ENCODE measurements at places on chromosomes 12 and 14. TPM values are rescaled to one million over a fixed set of nuclear protein-coding genes. Genes with fewer than 3 reads are reported as not detected.

The CCDC60 gene
- not detected for total RNA-seq

The RD3L gene
- total RNA-seq = not detected

The BMP4 gene
- 1.0 TPM for total RNA-seq

The OAS2 gene
- total RNA-seq = 40.3 TPM

The CFAP54 gene
- total RNA-seq = 1.8 TPM

The LMO3 gene
- 2.9 TPM for total RNA-seq

The SLC10A1 gene
- total RNA-seq = not detected

The DPPA3 gene
- not detected for total RNA-seq

The SDSL gene
- total RNA-seq = 7.6 TPM

GRCh38 chr14:23160924-23161522, 22.4 kb downstream of the SLC7A8 start:
- DNase-seq = peak; percentile 91

DNA sequence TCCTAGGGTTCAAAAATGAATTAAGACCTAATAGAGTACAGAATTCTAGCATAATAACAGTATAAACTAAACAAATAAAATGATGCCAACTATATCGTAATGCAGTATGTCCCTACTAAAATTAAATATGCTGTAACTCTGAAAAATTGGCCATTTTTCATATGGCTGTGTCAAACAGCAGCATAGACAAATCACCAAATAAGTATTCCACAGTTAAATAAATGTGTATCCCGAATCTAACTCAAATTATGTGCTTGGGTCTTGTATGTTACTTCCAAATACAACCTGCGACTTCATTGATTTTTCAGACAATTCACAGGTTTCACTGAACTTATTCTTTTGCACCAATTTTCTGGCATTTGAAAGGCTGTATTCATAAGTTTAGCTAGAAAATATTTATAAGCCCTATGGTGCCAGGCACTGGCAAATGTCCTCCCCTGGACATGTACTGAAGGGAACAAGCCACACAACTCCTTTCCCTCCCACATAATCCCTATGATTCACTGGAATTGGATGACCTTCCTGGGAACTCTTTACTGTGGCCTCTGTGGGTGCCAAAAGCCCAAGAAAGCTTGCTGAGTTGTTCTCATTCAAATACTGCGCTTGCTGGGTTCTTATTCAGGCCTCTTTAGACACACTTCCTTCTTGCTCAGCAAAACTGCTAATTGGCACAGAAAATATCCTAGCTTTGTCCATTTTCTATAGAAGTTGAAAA, 108.8 kb downstream of the KITLG start:
- peak; percentile 61 for DNase-seq

DNA sequence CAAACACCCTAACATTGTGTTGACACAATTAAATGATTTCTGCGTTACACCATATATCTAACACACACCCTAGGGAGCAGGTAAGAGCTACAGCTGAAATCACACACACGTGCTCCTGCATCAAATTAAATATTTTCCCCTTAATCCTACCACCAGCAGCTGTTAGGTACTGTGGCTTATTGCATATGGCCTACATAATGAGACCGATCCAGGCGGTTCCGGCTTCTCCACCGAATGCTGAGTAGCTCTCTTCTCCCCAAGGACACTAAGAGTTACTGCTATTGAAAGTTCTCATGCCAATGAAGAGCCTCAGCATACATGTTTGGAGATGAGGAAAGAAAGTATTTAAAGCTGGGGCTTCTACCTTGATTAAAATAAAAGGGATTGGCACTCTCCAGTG, 472.2 kb upstream of the STXBP6 start:
- DNase-seq = no peak

GRCh38 chr12:114852976-114853529, 169.1 kb upstream of the TBX3 start:
- DNase-seq = no peak

- no peak for DNase-seq
These were observed 26.1 kb downstream of the ADCK1 start for GRCh38 chr14:77825895-77826519.

DNA sequence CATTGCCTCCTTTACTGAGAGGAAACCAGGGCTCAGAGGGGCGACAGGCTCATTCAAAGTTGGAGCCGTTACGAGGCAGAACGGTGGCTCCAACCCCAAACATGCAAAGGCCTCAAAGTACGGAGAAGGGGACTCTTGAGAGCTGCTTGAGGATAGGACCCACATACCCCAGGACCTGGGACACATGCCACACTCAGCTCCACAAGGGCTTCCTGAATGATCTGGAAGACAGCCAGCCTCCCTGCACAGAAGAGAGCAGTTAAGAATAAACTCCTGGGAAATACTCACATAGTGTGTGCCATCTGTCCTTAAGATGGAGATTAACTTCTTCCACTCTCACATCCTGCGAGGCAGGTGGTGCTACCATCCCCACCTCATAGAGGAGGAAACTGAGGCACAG, 26.6 kb upstream of the NXPH4 start:
- no peak for DNase-seq

DNA sequence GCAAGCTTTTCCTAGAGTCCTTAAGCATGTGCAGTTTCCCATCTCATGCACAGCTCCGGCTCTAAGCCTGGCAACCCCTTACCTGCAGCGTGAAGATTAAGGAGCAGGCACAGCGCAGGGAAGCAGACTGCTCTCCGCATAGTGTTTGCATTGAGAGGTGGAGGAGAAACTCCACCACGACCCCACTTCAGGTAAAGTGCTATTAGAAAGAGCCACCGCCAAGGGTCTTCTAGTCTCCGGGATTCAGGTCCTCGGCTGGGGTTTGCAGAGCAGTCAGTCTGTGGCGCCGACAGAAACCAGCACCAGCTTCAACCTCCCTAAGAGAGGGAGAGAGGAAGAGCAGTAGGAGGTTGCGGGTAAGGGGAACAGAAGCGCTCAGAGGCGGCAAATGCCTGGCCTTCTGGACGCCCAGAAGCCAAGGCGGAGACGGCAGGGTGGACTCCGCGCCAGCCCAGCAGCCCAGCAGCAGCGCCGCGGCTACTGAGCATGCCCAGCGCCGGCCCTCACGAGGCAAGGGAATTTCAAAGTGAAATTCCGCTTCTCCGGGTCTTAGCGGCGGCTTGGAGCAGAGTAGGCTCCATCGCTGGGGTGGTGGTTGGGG, at the start of gene PTPRR:
Gene PTPRR (minus strand): TSS at position 488 of the 601 bp plus-strand sequence. CDS start 348 bp downstream, at position 140.
- no peak for DNase-seq

- no peak for DNase-seq
These were observed 257.0 kb downstream of the ADGRD1 start for GRCh38 chr12:131210506-131211339.

DNA sequence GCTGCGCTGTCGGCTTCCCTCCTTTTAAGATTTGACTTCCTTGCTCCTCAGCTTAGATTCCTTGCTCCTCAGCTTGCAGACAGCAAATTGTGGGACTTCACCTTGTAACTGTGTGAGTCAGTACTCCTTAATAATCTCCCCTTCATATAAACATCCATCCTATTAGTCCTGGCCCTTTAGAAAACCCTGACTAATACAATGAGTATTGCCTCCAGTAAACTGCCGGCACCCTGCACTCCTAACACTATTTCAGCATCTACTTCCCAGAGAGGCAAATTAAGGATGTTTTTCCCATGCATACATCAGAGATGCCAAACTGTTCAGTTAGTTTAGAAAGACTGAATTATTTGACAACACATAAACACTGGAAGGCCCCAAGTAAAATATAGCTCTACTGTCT, 611.3 kb upstream of the TMEM132C start:
- no peak for DNase-seq

- no peak for DNase-seq
These were observed 4.7 kb downstream of the FAM161B start for GRCh38 chr14:73945159-73945670.

GRCh38 chr14:53946404-53947093, 10.1 kb downstream of the BMP4 start:
- DNase-seq = no peak

GRCh38 chr12:106289196-106289681, 13.3 kb upstream of the TCP11L2 start:
- no peak for DNase-seq

- no peak for DNase-seq
These were observed 28.3 kb downstream of the DYNC1H1 start for GRCh38 chr14:101992708-101993107.

DNA sequence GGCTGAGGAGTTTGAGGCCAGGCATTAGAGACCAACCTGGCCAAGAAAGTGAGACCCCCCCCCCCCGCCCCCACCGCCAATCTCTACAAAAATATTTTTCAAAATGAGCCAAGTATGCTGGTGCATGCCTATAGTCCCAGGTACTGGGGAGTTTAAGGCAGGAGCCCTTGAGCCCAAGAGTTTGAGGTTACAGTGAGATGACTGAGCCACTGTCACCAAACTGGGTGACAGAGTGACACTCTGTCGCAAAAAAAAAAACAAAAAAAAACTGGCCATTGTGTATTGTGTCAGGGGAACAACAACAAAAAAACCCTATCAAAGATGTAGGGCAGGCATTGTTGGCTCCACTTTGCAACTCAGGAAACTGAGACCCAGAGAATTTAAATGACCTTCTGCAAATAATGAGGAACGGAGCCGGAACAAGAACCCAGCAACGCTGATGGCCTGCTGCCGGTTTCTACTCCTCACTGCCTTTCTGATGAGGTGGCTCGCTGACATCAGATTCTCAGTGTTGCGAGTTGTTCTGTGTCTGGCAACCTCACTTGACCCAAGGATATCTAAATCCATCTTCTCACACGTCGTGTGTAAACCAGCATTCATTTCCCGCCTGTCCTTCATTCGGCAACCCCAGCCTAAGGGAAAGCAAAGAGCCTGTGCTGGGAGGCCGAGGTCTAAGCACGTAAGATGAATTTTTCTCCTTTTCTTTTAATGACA, 195.2 kb upstream of the CRY1 start:
- DNase-seq = no peak

GRCh38 chr12:2292560-2292959, 239.8 kb downstream of the CACNA1C start:
- no peak for DNase-seq
